ENCODE measurements at places on chromosomes 7 and 10.

- DNase-seq, result no peak
Observed at GRCh38 chr10:46528675-46529615, 27.5 kb downstream of the GPRIN2 start.

DNA sequence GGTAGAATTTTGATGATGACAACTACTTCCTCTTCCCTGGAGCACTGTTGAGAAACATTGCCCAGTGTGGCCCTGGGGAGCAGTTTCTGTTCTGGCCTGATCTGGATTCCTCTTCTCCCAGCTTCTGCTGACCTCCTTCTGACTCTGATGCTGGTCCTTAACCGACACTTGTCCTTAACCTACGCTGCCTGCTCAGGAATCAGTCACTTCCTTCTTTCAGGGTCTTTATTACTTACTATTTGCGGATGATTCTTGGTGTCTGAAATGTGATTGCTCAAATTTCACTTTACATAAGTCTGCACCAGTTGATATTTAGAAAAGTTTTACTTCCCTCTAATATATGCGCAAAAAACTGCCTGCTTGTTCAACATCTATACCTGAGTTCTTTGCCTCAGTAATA lies 164.1 kb downstream of the PTEN start:
- no peak for DNase-seq

- no peak for DNase-seq
Observed at GRCh38 chr10:7260412-7260900, 150.4 kb downstream of the SFMBT2 start.

- DNase-seq, result no peak
Observed at GRCh38 chr10:59096631-59097030, 79.8 kb upstream of the PHYHIPL start.

DNA sequence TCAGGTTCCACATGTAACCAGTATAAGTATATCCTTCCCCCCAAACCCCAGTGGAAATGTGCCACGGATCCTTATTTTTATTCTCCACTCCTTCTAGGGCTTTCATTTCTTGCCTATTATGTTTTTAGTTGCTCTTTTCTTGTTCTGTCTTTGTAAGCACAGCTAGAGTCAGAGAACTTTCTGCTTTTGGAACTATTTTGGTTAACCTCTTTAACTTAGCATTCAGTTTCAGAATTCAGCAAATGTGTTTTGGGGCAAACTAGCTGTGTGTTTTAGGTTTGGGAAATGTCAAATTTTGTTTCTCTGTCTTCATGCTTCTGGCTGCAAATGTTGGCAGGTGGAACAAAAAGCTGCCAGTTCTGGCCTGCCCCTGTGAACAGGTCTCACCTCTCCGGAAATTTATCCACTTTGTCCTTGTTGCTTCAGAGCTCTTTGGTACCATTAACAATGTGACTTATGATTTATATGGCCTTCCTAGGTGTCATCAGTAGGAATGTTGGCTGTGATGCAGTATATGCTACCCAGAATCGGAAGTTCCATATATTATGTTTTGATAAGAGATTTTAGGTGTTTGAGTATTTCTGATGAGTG lies 156.1 kb downstream of the ADK start:
- DNase-seq, result no peak

- no peak for DNase-seq
Observed at GRCh38 chr7:151518105-151518946, 1.4 kb downstream of the RHEB start.

Data from NCI-H2227 treated with DMSO at 0.1 percent for 48 hours (cell line).